ENCODE measurements at places on chromosomes 13 and 19.

- no peak for DNase-seq
Measured at GRCh38 chr13:50941146-50941545, 31.6 kb downstream of the RNASEH2B start.

GRCh38 chr19:10615429-10616023 is 9.8 kb upstream of the SLC44A2 start:
- no peak for DNase-seq

GRCh38 chr19:42057846-42058245 is 12.2 kb downstream of the GRIK5 start:
- no peak for DNase-seq

- no peak for DNase-seq
Measured at GRCh38 chr13:108963276-108963810, 333.9 kb downstream of the MYO16 start.

DNA sequence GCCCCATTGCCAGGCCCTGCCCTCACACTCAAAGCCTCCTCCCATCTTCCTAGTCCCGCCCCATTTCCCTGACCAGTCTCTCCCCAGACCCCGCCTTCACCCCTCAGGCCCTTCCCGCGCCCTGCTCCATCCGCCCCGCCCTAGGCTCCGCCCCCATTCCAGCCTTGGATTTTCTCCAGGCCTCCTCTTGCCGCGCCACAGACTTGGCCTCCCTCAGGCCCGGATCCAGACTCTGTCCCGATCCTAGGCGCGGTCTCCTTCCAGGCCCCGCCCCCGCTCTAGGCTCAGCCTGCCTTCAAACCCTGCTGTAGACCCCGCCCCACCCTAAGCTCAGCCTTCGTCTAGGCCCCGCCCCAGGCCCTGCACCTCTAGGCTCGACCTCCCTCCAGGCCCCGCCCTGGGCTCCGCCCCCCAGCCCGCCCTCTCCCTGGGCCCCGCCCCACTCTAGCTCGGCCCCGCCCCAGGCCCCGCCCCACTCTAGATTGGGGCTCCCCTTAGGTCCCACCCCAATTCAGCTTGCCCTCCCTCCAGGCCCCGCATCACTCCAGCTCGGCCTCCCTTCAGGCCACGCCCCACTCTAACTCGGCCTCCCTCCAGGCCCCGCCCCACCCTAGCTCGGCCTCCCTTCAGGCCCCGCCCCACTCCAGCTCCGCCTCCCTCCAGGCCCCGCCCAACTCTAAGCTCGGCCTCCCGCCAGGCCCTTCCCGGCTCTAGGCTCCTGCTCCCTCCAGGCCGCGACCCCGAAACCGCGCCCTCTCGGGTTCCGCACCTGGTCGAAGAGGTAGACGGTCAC is 18.5 kb downstream of the LMTK3 start:
- peak; percentile 97 for DNase-seq

DNA sequence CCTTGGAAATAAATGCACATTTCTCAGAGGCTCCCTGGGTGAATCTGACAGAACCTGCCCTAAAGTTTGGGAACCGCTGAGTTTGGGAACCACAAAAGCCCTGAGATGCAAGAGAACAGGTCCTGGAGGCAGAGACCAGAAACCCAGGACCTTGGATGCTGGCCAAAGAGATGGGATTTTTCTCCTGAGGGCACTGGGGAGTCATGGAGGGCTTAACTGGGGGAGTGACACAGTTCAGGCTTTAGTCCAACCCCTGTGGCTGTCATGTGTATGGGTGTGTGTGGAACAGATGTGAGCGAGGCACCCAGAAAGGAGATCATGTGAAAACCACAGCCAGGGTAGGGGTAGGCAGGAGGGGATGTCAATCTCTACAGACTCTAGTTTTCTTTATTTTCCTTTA is 3.9 kb upstream of the NCCRP1 start:
- DNase-seq: no peak

DNA sequence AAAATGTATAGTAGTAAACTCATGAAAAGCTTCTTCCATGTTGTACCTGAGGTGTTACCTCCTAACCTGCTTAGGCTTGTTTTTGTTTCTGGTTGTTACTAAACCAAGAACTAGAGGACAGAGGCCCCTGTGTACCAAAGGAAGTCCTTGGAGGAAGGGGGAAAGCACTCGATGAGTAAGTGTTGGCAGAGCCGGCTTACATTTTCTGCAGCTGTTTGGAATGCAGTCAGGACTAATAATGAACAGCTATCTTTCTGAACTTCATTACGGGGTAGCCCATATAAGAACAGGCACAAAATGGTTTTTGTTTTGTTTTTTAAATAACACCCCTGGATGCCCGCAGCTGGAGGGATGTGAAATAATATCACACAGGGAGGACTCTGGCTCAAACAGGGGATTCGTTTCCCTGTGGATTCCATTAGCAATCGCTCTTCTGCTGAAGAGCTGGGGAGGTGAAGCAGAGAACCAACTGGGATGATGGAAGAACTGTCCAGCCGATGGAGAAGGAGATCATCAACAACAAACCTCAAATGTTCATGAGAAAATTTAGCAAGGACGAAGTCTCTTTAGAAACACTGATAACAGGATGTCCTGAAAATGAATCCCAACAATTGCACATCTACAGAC is 214.2 kb upstream of the MAB21L1 start:
- DNase-seq: no peak

DNA sequence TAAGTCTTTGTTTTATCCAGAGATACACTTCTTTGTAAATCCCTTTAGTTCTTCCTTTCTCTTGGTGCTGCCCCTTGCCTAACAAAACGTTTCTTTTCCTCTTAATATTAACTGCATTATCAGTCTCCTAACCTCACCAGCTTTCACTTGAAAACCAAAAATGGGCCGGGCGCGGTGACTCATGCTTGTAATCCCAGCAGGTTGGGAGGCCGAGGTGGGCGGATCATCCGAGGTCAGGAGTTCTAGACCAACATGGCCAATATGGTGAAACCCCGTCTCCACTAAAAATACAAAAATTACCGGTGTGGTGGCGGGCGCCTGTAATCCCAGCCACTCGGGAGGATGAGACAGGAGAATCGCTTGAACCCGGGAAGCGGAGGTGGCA is 329.8 kb upstream of the MIR17HG start:
- DNase-seq: peak; percentile 4

- DNase-seq: no peak
Measured at GRCh38 chr13:74190999-74191398, 56.8 kb upstream of the KLF12 start.

GRCh38 chr13:31160857-31161556 is 697 bp downstream of the HSPH1 start:
- DNase-seq: peak; percentile 85

DNA sequence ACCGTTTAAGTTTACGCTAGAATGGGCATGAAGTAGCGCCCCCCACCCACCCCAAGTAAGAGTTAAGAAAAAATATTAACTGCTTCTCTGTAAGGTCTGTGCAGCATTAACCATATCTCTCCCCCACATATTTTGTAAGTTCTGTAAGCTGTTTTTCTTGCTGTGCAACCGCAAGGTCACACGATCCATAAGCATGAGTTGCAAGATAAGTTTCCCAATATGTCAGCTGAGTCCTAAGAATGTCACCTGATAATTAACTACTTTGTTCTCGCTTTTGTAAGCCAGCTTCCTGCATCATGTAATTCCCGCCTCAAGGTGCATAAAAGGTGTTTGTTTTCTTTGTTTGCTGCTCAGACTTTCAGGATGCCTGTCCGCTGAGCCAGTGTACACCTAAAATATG is 187.0 kb downstream of the MYO16 start:
- DNase-seq: no peak

DNA sequence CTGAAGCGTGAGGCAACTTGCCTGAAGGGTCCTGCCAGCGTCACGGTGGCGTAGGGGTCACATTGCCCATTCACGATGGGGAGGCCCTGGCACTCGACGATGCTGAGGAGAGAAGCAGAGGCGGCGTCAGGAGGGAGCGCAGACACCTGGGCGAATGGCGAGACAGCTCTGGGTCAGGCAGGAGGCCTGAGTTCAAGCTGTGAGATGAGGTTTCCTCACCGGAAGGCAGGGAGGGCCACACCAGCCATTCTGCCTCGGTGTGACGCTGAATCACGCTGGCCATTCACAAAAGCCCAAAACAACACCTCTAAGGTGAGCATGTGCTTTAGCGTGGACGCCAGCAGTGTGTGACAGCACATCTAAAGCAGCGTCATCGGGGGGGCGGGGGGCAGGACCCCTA is 54.0 kb upstream of the C13orf46 start:
- DNase-seq: no peak

DNA sequence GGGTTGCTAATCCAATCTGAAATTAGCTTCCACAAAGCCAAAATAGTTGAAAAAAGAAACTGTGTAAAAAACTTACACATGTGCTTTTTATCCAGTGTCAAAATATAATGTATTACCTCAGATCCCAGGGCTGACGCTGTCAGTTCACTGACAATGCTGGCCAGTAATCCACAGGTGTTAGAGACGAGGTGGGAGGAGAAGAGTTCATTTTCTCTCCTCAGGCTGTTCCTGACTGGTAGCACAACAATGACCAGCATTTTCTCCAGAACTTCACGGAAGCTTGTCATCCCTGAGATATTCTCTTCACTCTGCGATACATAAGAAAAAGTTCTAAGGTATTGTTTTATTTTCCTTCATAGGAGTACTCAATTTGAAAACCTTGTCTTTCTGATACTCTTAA is 146.9 kb downstream of the MYCBP2 start:
- DNase-seq: no peak

DNA sequence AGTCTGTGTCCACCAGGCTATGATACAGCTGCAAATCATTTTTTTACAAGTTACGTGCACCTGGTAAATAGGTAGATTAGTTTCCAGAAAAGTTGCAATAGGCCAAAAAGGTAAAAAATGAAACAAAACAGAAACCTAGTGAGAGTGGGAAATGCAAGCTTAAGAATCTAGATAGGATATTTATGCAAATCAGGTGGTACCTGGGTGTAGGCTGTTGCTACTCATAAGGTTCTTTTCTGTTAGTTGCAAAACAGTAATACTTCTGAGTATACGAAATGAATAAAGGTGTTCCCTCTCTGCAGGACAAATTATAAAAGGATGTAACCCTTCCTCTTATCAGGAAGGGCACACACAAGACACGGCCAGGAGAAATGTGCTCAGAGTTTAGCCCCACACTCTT is 97.9 kb downstream of the UGGT2 start:
- no peak for DNase-seq

DNA sequence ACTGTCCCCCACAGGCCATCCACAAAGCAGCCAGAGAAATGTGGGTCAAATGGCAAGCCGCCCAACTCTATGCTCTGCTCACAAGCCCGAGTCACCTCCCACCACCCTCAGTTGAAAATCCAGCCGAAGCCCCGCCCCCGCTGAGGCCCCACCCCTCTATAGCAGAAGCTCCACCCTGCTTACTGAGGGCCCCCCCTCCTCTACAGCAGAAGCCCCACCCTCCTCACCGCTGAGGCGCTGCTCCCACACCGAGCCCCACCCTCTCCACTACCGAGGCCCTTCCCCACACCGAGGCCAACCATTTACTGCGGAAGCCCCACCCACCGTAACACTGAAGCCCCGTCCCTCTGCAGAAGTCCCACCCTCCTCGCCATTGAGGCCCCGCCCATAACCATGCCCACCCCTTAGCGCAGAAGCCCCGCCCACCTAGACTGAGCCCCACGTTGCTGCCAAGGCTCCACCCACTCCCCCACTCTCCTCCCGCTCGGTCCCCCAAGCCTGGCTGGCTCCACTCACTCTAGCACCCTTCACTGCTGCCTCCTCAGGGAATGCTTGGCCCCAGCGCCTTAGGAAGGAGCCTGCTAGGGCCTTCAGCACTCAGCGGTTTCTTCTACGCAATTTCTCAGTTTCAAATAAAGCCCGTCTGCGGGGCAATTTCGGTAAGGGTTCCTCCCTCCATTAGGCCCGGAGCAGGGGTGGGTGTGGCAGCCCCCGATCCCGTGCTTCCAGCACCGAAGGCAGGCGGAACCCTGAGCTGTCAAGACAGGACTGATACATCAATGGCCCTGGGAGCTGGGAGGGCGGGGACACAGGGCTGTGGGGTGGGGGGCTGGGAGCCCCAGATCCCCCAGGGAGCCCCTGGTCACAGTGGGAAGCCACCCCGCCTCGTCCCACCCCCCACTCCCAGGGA is 9.0 kb upstream of the MYDGF start:
- DNase-seq: no peak
